NCI-H1694 treated with DMSO at 0.1 percent for 48 hours (cell line): ENCODE measurements at places on chromosomes 4 and X.

GRCh38 chr4:42607011-42607726, 49.7 kb downstream of the ATP8A1 start:
- no peak for DNase-seq

DNA sequence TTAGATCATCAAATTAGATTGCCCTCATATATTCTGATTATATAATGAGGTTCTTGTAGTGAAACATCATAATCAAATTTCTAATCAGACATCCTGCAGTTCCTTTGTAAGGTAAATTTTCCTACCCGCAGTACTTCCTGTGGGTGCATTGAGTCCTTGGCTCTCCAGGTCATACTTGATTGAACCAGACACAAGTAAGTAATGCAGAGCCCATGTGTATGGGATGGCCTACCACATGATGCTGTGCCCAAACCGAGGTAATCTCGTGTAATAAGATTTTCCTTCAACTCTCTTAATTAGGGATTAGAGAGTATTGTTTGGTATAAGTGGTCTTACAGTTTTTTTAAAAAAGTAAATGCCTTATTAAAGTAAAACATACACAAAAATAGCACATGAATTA, 1841.8 kb downstream of the PCDH7 start:
- no peak for DNase-seq

DNA sequence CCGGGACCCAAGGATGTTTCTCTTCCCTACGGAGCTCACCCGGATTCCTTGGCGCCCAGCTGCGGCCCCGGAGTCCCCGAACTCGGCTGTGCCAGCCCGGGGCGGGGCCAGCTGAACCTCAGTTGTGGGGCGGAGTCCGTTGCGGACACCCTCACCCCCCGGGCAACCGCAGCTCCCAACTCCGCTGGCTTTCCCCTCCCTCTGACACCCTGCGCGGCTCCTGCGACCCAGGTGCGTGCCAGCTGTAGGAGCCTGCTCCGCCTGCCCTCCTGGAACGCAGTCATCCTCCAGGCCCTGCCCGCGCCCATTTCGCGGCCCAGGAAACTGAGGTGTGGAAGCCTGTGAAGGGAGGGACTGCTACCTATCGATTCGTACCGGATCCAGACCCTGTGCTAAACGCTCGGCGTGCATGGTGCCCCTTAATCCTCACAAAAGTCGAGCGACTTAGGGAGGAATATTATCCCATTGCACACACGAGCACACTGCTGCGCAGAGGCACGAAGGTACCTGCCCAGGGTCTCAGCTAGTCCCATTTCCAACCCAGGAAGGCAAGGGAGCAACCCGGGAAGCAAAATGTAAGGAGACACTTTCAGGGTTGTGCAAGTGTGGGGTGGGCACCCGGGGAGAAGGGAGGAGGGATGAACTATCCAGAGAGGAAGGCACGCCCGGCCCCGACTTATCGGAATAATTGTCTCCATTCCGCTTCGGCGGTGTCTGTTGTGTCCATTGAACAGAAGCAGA, 12.3 kb downstream of the MSX1 start:
- no peak for DNase-seq

DNA sequence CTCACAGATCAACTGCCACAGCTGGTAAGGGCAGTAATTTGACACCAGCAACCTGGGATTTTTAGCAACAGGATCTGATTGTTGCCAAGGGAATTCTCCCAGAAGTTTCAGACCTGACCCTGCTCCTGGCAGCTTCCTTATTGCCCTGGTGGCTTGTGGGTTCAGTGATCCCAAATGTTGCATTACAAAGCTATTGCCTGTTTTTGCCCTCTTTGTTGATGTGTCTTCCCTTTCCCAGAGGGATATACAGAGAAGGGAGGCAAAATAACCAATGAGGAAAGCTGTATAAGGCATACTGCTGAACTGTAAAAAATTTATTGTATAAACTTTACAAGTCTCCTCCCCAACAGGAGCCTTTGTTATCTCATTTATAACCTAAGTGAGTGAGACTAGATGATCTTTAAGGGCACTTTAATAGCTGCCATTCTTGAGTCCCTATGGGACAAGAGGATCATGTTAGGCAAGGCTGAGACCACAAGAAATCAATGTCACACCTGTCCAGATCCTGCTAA, 22.2 kb downstream of the VSIG4 start:
- no peak for DNase-seq

DNA sequence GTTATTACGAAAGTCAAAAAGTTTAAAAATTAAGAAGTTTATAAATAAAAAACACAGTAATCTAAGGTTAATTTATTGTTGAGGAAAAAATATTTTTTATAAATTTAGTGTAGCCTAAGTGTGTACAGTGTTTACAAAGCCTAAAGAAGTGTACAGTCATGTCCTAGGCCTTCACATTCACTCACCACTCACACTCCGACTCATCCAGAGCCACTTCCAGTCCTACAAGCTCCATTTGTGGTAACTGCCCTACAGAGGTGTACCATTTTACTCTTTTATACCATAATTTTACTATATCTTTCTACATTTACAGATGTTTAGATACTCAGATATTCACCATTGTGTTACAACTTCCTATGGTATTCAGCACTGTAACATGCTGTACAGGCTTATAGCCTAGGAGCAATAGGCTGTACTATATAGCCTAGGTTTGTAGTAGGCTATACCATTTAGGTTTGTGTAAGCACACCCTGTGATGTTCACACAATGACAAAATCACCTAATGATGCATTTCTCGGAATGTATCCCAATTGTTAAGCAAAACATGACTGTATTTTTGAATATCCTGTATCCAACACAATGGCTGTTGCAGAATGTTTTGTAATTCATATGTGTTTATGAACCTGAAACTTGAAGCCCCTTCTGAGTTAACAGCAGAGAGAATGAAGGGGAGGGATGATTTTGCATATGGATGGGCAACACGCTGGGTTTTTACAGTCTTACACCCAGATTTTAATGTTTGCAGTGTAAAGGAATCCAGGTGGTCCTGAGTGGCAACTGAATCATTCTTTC, 3.1 kb downstream of the PPBP start:
- DNase-seq = no peak

DNA sequence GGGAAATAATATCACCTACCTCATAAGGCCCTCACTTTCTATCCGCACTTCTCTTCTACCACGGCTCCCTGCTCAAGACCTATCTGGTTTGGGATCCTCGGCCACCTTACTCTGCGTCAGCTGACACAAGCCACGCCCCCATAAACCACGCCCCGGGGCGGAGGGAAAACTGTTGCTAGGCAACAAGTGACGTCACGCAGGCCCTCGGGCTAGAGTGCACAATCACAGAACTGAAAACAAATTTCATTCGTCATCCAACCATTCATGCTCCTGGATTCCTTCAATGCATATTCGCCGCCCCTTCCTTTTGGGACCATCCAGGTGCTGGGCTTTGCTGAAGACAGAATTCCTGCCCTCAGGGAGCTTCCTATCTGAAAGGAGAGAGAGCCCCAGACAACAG, 66.3 kb downstream of the SMC1A start:
- DNase-seq = no peak
